Mesendoderm (in vitro differentiated cells): ENCODE measurements at places on chromosomes 12 and 14.

- no peak for DNase-seq
Measured at GRCh38 chr12:64544371-64545080, 65.8 kb upstream of the RASSF3 start.

DNA sequence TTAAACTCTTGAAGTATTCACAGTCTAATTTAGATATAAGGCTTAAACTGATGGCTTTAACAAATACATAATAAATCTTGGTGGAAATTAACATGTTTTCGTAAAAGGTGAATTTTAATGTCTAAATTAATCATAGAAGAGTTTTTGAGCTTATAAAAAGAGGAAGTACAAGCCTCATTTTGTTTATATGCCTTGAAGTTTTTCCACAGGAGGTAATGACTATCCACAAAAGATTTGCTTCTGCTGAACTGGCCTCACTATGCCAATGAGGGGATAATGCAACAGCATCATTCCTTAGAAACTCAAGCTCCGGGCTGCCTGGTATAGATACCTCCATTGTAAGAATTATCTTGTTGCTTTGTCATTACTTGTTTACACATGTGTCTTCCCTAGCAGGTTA lies 175.6 kb downstream of the DUSP6 start:
- DNase-seq, result no peak

GRCh38 chr12:93315907-93316622 lies 61.7 kb upstream of the NUDT4 start:
- DNase-seq, result no peak

GRCh38 chr12:94621662-94622359 lies 28.5 kb downstream of the TMCC3 start:
- no peak for DNase-seq

DNA sequence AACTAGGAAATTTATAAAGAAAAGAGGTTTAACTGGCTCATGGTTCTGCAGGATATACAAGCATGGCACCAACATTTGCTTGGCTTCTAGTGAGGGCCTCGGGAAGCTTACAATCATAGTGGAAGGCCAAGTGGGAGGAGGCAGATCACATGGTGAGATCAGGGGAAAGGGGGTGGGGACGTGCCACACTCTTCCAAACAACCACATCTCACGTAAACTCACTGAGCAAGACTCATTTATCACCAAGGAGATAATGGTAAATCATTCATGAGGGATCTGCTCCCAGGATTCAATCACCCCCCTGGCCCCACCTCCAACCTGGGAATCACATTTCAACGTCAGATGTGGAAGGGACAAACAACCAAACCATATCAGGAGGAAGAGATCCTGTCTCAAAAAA lies 35.8 kb downstream of the NUMB start:
- peak; percentile 87 for DNase-seq

DNA sequence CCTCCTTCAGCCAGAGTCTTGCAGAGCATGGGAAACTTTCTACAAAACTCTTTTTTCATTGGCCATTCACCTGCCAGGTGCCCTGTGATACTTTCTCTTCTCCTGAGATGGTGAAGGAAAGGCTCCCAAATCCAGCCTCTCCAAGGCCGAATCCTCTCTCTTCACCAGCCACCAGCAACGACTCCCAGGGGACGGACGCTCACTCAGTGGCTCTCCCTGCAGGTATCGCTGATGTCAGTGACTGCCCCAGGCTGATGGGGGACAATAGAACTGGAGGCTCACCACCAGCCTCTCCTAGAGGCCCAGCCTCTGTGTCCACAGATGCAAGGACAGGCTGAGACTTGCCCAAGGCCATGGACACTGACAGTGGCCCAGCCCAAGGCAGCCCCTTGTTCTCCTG lies 204.1 kb downstream of the BCL11B start:
- no peak for DNase-seq

DNA sequence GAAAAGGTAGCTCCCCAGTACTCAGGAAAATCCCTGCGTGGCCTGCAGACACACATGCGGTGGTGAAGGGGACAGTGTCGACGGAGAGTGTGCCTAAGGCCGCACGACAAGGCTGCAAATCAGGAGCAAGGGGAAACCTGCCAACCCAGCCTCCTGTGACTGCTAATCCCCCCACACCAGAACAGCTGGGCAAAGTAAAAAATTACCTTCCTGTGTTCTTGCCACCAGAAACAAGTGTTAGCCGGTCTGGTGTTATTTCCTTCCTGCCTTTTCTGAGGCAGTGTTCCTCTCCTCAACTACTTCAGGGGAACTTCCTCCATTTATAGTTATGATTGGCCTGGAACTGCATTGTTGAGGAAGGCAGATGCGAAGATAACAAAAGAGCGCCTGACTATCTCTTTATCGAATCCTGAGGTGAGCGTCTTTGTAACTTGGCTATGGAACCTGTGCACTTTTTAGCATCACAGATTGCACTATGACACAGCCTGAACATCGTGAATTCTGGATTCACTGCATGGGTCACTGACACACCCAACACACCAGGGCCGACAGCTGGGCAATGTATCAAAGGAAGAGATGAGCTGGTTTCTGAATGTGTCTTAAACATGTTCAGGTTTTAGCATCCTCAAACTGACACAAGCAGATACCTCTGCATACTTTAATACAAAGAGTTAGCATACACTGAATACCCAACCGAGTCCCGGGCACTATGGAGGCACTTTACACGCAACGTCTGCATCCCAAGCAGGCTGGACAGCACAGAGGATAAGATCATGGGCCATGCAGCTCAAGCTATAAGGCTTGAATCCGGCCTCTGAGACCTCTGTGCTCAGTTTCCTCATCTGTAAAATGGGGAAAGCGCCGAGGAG lies 28.9 kb downstream of the SLC15A4 start:
- DNase-seq, result no peak

DNA sequence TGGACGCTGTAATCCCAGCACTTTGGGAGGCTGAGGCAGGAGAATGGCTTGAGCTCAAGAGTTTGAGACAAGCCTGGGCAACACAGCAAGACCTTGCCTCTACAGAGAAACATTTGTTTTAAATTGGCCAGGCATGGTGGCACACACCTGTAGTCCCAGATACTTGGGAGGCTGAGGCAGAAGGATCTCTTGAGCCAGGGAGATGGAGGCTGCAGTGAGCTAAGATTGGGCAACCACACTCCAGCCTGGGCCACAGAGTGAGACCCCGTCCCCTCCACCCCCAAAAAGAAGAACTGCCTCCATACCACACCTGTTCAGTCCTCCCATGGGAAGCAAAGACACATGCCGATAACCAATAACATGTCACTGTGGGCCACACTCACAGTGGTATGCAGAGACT lies 19.2 kb downstream of the CCDC85C start:
- DNase-seq, result no peak

GRCh38 chr14:88005050-88005481 lies at the start of gene GPR65:
TSS of gene GPR65 (plus strand) at chr14:88005135. CDS start at chr14:88010848, 5,713 bp downstream.
- no peak for DNase-seq

DNA sequence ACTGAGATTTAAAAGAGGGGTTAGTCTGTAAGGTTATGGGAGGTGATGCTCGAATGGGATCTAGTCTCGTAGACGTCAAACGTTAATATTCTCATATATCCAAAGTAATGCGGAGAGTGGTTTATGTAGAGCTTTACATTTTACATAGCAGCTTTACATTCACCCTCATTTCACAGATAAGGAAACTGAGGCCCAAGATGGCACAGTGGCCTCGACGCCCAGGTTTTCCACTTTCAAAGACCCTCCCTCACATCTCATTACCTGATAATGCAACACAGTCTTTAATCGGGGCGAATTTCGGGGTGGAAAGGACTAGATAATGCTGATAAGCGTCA lies 450 bp upstream of the TDG start:
- DNase-seq, result no peak

- no peak for DNase-seq
Measured at GRCh38 chr12:29970501-29970900, 186.8 kb upstream of the TMTC1 start.

- peak; percentile 97 for DNase-seq
Measured at GRCh38 chr14:68363843-68364767, 428.8 kb downstream of the ZFP36L1 start.

DNA sequence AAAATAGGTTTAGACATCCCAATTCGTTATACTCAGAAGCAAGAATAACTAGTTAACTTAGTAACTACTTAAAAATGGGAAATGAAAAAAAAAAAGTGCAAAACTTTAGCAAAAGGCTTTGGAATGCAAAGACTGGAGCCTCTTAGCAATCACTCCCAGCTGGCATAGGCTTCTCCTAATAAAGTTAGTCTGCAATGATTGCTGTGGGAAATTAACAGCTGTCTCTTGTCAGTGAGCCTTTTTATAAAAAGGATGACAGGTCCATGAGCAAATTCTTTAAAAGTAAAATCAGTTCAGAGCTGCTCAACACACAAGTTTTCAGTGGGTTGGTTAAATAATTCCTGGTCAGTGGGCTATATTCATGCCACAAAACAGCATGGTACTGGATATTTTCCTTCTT lies 7.4 kb upstream of the SYCP3 start:
- DNase-seq, result no peak

DNA sequence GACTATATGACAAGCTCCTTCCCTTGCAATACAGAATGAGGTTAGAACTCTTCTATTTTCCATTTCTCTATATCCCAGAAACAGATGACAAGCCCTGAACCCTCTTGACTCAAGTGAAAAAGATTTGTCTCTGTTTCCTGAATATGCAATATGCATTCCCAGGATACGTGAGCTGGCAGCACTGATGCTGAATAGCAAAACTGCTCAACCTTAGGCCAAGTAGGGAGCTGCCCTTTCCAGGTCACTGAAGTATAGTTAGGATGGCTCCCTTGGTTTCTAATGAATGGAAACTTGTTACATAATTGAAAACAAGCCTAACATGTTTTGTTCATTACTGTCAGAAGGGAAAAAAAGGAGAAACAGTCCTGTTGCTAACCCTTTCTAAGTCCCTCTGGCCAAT lies 47.9 kb upstream of the PLEKHG7 start:
- DNase-seq, result no peak

GRCh38 chr12:97899529-97899928 lies 436.9 kb downstream of the RMST start:
- no peak for DNase-seq

GRCh38 chr12:111261911-111262676 lies 106.8 kb downstream of the PHETA1 start:
- DNase-seq, result no peak

DNA sequence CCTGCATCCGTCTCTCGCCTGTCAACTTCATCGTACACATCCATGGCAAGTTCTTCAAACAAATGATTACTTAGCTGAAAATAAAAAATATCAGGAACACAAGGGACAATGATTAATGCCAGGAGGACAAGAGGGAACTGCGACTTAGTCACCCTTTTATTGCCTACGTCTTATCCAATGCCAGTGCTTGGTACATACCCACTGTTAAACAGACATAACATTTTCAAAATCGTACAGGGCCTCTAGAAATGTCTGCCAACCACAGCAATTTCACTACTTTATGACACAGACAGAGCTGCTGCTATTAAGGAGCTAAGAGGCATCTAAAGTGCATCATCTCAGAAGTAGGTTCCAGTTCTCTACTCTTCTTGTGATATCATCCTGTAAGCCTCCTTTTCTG lies 34.6 kb downstream of the GIT2 start:
- no peak for DNase-seq

DNA sequence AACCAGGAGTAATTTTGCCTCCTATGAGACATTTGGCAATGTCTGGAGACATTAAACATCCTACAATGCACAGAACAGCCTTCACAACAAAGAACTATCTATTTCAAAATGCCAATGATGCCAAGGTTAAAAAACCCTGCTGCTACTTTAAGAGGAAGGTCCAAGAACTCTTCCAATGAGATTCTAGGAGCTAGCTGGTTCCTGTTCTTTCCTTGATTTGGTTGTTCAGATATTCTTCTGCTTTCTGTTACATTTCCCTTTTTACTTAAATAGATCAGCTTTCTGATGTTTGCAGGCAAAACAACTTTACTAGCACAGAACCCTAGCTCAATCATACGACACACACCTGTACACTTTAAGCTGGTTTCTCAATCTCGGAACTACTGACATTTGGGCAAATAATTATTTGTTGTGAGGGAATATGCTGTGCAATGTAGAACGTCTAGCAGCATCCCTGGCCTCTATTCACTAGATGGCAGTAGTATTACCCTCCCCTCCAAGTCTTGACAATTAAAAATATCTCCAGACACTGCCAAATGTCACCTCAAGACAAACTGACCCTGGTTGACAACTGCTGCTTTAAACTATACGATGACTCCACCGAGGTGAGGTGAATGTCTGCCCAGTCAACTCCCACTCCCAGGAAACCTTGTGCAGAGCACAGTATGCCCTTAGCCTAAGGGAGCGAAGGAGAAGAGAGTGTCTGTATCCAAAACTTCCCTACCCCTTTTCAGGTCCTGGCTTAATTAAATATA lies 4.4 kb downstream of the BLTP3B start:
- peak; percentile 27 for DNase-seq

DNA sequence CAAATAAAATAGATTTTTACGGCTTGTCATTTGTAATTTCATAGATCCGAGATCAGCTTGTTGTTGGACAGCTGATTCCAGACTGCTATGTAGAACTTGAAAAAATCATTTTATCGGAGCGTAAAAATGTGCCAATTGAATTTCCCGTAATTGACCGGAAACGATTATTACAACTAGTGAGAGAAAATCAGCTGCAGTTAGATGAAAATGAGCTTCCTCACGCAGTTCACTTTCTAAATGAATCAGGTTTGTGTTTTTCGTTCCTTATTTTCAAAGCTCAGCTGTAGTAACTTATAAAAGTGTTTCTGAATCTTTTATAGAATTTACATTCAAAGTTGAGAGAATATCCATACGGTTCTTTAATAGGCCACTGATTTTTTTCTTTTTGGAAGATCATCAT lies 89.1 kb downstream of the LRRK2 start:
- DNase-seq, result no peak

- no peak for DNase-seq
Measured at GRCh38 chr12:29039013-29039412, 110.1 kb upstream of the FAR2 start.

DNA sequence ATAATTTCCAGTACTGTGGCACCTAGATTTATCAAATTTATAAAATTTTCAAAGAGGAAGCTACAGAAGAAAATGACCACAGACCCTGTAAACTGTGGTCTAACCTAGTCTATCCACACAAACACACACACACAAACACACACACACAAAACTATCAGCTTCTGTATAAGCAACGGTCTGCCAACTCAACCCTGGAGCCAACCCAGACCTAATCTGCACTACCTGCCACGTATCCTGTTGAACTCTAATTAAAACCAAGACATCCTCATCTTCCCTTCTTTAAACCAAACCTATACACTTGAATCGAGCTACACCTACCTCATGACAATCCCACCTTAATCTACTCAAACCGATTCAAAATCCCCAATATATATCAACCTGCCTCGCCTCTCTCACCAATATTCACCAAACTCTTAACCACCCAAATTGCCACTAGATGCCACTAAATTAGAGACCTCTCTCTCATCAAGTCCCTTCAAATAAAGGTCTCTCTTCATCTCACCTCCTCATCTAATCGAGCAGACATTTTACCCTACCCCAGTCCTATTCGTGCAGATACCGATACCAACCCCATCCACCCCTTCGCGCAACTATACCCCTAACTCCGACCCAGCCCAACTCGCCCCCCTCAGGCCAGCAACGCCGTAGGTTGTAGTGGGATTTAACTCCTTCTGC lies 808 bp downstream of the ACIN1 start:
- peak; percentile 19 for DNase-seq

GRCh38 chr12:49825971-49826421 lies 2.2 kb downstream of the NCKAP5L start:
- DNase-seq, result no peak
